Brain pericyte (primary cell): ENCODE measurements at places on chromosomes 5 and 9.
A peak's percentile ranks its signal among the peaks of the same experiment; 100 is the strongest.

- DNase-seq: peak; percentile 99
Measured at GRCh38 chr9:129776938-129777768, 24.3 kb upstream of the PTGES start.

- DNase-seq: no peak
Measured at GRCh38 chr9:93238953-93239925, 55.3 kb downstream of the WNK2 start.

- DNase-seq: no peak
Measured at GRCh38 chr9:110821064-110821463, 152.5 kb downstream of the MUSK start.

DNA sequence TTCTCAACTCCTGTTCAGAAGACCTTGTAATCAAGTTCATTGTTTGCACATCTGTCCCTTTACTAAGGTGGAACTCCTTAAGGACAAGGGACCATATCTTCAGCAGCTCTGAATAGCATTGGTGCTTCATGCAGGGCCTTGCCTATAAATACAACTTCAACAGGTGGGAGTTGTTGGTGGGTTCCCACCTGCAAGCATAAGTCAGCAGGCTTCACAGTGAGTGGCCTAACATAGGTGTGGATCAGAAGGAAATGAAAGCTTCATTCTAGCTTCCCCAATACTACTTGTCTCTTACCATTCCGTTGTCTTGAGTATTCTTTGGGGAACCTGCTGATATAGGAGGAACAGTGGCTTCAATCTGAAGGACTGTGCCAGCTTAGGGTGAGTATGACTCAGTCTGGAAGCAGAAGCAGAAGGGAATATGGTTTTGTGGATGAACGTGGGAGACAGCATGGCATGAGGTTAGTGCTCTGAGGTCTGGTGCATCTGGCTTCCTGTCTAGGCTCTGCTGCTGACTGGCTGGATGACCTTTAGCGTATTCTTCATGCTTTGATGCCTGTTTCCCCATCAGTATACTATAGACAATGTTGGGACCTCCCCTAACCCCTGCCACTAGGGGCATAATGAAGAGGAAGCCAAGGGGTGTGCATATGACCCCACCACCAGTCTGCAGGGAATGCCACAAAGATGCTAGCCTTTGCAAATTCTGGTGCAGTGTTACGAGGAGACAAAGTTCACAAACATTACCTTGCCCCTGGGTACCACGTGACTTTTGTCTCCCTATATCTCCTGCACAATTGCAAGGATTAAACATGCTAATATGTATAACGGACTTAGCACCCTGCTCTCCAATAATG lies 192.3 kb downstream of the PALM2AKAP2 start:
- DNase-seq: no peak

DNA sequence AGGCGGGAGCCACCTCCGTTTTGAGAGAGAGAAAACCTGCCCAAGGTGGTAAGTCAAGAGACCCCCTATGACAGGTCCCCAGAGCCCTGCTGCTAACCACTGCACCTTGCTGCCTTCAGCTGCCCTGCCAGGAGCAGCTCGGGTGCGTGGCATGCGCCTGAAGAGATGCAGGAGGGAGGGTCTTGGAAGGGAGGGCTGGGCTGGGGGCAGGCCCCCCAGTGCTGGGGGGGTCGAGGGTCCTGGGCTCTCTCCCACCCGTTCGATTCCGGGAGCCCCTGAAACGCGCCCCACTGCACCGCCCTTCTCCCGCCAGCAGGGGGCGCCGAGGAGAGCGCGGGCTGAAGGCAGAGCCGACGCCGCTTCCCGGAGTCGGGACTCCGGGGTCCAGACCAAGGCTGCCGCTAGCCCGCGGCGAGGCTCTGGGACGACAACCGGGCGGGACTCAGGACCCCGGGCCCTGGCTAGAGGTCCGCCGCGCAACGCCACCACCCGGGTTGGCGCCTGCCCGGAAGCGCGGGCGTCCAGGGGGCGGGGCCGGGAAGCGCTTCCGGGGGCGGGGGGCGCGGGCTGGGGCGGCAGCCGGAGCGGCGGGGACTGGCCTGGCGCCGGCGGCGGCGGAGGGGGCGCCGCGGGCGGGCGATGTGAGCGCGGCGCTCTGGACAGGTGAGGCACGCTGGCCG lies at the start of gene ZBTB34:
ZBTB34 (plus strand) TSS at position 563 of the 680 bp plus-strand sequence. CDS start 18,761 bp downstream, outside the sequence.
- DNase-seq: no peak

- no peak for DNase-seq
Measured at GRCh38 chr9:113738893-113739604, 137.1 kb upstream of the ZNF618 start.

DNA sequence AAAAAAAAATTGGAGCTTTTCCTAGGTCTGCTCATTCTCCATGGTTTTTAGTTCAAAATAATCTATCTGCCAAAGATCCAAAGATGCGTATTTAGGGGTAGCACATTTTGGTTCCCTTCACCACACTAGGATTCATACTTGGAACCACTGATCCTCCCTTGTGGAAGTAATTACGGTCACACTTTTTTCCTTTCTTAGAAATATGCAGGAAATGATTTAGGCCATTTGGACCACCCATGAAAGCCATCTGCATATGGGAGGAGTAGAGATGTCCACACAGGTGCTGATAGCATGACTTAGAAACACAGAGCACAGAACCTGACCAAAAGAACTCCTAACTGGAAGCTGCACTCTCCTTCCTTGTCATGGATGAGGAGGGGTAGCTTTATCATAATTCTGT lies 105.9 kb upstream of the RAI14 start:
- DNase-seq: no peak

GRCh38 chr9:130036099-130036498 lies 6.9 kb downstream of the FNBP1 start:
- no peak for DNase-seq

- DNase-seq: no peak
Measured at GRCh38 chr9:101587332-101588043, 7.3 kb downstream of the PPP3R2 start.

- DNase-seq: no peak
Measured at GRCh38 chr5:171629628-171630349, 155.8 kb upstream of the SMIM23 start.

DNA sequence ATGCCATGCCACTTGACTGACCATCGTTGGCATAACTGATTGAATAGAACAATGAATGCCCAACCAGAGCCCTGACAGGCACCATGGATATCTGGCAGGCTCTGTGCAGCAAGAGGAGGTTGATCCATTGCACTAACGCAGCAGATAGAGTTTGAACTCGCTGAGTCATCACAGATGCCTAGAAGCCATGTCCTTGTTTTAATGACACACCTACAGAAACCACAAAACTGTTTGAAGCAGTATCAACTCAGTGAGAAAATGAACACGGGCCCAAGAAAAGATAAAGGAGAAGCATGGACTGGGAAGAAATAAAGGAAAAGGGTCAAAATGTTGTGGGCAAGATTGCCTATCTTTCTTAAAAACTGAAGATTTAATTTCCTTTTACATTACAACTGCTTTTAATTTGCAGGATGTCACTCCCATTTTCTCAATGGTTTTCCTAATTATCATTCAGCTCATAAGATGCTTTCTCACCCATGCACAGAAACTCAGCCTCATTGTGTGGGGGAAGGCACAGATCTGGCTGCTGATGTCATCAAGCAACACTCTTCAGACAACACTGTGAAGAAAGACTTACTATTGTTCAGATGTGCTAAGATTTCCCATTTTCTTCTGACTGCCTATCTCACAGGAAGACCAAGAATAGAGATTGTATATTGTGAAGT lies 129.0 kb downstream of the PIK3R1 start:
- no peak for DNase-seq

DNA sequence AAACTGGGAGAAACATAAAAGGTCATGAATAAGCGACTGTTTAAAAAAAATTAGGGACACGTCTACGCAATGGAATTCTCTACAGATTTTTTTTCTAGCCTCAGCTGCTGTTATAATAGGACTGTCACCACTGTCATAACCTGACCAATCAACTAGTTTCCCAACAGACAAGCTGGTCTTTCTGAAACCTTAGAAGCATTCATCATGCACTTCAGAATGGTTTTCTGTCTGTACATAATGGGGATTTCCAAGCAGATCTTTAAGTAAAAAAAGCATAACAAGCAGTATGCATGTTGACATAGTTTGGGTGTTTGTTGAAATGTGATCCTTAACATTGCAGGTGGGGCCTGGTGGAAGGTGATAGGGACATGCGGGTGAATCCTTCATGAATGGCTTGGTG lies 58.3 kb upstream of the SEMA6A start:
- no peak for DNase-seq

DNA sequence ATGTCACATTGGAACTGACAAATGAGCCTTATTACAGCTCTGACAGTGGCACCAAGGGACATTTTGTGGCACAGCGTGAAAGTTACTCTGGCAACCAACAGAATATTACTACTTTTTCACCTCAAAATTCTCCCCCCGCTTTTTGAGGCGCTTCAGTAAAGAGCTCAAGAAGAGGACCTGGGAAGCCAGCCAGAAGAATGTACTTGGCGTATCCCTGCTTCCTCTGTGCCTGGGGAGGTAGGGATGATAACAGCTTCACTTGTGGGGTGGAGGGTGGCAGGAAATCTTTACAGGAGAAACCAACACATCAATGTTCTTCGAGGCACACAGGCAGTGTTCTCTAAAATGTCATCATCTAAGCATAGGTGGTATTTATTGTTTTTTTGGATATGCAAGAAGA lies 624.1 kb downstream of the NR2F1-AS1 start:
- DNase-seq: no peak

DNA sequence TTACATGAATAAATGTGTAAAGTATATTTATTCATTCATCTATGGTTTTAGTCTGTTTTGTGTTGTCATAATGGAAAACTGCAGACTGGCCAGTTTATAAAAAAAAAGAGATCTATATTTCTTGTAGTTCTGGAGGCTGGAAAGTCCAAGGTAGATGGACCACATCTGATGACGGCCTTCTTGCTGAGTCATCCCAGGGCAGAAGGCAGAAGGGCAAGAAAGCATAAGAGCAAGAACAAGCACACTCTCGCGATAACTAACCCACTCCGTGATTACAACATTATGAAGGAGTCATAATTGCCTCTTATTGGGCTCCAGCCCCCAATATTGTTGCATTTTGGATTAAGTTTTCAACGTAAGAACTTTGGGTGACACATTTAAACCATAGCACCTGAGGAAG lies 180.4 kb upstream of the DAB2 start:
- DNase-seq: no peak

- DNase-seq: no peak
Measured at GRCh38 chr5:180424094-180424493, 70.1 kb upstream of the CNOT6 start.

- no peak for DNase-seq
Measured at GRCh38 chr5:32426440-32427151, 17.9 kb downstream of the ZFR start.

DNA sequence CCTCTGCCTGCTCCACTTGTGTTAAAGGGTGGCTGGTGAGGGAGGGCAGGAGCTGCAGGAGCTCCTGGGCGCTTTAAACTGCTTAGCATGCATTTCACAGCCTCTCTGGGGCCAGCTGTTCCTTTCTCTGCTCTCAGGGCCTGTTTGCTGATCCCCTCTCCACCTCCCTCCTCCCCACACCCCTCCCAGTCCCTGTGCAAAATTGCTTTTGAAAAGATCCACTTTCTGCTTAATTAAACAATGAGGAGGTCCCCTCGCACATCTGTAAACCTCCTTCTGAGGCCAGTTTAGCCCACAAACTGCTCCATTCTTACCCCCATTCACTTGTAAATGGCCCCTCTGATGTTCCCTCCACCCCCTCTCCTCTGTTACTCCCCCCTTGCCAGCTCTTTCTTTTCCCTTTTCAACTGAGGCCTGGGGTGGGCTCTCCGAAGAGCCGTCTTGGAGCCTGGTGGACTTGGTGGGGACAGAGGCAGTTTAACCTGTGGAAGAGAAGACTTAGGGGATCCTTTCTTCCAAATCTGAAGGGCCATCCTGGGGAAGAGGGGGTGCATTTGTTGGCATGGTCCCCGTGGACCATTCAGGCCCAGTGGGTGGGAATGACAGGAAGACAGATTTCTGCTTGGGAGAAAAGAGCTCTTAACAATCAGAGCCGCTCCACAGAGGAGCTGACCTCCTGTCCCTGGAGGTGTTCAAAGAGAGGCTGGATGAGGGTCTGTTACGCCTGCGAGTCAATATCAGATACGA lies 12.0 kb downstream of the URM1 start:
- DNase-seq: no peak

DNA sequence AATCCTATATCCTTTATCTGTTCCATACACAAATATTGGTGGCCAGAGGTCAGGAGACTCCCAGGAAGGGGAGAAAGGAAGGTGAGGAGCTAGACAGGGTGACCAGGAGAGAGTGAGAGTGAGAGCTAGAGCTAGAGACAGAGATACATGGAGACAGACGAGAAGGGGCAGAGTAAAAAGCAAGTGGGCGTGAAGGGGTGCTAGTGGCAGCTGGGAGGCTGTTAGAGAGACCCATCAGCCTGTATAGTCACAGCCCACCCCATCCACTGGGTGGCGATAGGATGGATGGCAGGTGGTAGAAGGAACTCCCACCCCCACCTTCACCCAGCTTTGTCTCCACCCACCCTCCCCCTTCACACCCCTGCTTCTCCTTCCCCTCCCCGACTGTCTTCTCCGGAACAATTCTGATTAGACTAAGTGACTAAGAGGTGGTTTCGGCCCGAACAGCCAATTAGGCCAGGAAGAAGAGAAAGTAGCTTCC lies 32.8 kb downstream of the PCDH1 start:
- no peak for DNase-seq

DNA sequence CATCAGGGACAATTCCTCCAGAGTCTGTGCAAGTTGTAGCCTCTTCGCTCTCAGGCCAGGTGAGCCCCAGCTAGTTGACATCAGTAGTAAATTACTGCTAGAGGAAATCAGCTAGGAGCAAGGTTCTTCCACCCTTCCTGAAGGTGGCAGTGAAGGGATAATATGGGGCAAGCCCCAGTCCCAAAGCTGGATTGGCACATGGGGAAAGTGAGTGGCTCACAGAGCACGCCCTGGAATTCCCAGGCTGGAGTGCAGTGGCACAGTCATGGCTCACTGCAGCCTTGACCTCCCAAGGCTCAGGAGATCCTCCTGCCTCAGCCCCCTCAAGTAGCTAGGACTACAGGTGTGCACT lies 82.1 kb downstream of the CYFIP2 start:
- no peak for DNase-seq

DNA sequence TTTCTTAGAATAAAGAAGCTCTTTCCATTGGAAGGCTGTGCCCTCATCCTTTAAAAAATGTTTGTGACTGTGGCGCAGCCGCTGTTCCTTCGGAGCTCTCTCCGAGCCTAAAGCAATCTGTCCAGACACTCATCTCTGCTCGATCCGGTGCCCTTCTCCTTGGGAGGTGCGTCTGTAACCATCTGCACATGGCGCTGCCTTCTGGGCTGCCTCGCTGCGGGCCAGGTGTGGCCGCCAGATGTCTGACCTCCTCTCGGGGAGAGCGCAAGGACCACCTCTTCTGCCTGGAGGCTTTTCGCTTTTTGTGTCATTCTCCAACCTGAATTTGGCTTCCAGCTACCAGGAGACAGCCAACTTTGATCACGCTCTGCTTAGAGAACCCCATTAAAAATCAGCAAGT lies 153.4 kb upstream of the PTCH1 start:
- no peak for DNase-seq

DNA sequence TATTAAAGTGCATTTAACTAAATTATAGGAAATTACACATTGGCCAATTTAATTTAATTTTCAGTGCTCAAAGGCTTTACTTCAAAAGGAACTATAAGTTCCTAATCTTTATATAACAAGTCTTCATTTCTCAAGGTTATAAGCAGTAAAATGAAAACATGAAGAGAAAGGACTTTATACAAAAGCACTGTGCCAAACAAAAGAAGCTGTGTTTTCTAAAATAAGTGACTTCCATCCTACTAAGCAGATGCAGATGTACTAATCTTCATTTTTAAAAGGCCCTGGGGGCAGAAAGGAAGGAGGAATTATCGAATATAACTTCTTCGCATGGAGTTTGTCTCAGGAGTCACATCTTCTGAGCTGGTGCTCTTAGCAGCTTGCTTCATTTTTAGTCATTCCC lies 81.4 kb downstream of the SHC3 start:
- no peak for DNase-seq
